Activated CD4-positive, CD25-positive, alpha-beta regulatory T cell treated with anti-CD3 and anti-CD28 coated beads, Interleukin-2, amount 50 U/mL, for 24 hours (primary cell): ENCODE measurements at places on chromosomes 4 and X.
A peak's percentile ranks its signal among the peaks of the same experiment; 100 is the strongest.

GRCh38 chr4:52869656-52870055 is 7.5 kb downstream of the RASL11B start:
- no peak for ATAC-seq

GRCh38 chr4:77921701-77922100 is 59.1 kb downstream of the MRPL1 start:
- no peak for ATAC-seq

DNA sequence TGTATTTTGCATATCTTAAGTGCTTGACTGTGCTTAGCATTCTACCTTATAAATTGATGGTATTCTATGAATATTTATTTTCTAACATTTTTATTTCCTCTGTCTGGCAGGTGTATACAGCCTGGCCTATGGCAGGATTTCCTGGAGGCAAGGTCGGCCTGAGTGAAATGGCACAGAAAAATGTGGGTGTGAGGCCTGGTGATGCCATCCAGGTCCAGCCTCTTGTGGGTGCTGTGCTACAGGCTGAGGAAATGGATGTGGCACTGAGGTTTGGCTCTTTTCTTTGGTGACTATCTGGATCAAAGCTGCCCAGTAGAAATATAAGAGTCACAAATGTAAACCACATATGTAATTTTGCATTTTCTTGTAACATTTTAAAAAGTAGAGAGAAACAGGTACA is 6.5 kb upstream of the NUDT6 start:
- ATAC-seq = no peak

DNA sequence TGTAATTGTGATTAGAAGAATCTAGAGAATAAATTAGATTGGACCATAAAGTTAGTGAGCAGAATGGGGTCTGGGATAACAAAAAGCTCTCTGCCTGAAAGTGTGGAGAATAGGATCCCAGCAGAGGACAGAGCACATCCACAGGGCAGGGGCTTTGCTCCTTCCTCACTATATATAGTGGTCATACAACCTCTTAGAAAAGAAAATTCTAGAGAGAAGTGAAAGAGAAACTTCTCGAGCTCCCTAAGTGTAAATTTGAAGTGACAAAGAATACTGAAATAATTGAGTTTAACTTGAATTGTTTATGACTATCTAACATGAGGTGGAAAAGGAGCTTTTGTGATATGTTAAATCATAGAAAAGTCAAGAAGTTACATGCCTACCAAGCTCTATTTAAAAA is 14.9 kb downstream of the ADAM29 start:
- no peak for ATAC-seq

- ATAC-seq = no peak
Observed at GRCh38 chrX:153991013-153991580, 18.5 kb downstream of the TMEM187 start.

- ATAC-seq = no peak
Observed at GRCh38 chr4:111154934-111155333, 532.1 kb upstream of the PITX2 start.

DNA sequence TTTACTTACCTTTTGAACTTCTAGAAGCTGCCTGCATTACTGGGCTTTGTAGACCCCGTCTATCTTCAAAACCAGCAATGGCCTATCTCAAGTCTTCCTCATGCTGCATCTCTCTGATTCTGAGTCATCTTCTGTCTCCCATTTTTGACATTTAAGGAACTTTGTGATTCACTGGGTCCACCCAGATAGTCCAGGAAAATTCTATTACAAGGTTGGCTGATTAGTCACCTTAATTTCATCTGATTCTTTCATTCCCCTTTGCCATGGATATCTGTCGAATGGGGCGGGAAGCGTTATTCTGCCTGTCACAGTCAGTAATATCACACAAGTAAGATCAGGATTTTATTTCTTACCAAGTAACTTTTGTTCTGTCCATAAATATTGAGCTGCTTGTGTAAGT is 618.0 kb downstream of the CCSER1 start:
- ATAC-seq = no peak

DNA sequence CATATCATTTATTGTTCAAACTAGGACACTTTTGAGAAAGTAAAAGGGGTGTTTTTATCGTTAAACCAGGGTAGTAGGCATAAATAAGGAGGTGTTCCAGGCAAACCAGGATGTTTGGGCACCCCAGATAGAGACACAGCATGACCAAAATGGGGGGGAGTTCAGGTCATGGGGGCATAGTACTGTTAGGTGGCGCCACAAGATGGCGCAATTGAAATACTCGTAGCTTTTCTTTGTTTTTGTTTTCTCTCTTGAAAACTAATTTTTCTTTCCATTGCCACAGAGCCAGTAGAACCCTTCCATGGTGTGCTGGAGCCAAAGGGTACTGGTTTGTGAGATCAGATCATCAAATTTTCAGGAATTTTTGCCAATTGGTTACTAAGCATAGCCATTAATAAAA is 283.4 kb downstream of the BCOR start:
- no peak for ATAC-seq

DNA sequence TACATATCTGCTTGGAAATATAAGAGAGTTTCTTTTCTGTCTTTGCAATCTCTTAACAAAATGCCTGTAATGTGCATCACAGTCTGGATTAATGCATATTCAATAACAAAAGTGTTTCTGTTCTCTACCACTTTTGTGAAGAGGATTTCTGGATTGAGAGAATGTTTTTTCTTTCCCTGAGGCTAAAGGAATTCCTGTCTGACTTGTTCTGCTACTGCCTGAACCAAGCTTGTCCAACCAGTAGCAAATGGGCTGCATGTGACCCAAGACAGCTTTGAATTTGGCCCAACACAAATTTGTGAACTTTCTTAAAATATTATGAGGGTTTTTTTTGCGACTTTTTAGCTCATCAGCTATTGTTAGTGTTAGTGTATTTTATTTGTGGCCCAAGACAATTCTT is 1133.9 kb downstream of the SH3BGRL start:
- no peak for ATAC-seq

GRCh38 chr4:140103676-140104075 is 50.3 kb downstream of the MAML3 start:
- peak; percentile 94 for ATAC-seq

DNA sequence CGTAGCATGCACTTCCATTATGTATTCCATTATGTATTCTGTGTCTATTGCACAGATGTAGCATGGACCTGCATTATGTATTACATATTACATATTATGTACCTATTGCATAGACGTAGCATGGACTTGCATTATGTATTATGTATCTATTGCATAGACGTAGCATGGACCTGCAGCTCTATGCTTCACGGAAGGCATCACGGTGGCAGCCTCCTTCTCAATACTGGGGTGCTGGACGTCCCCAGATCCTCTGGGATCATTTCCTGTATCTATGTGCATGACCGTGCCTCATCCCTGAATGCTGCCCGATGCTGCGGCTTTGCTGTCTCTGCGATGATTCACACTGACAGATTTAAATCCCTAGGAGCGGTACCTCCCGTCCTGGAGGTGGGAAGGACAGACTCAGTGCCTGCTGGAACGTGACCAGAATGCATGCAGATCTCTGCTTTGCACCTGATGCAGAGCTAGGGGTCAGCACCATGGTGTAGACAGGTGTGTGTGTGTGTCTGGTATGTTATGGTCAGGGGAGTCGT is 317.5 kb downstream of the DHRSX start:
- ATAC-seq = no peak

GRCh38 chr4:76276813-76277212 is 25.3 kb downstream of the FAM47E start:
- ATAC-seq = no peak

DNA sequence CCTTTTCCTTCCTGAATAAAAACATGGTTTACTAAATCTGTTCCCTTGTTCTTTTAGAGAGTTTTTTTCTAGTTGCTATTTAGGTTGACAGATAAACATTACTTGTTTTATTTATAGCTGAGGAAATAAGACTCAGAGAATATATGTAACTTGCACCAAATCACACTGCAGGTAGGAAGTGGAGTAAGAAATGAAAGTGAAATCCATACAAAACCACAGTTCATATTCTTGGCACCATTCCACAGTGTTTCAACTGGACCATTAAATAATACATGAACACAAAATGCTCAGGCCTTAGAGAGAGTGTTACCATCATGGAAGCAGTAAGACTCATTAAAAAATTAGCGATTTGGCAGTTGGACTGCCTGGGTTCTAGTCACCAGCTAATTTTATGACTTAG is 326.9 kb upstream of the SLIT2 start:
- ATAC-seq = no peak

- no peak for ATAC-seq
Observed at GRCh38 chr4:36213977-36214376, 30.3 kb downstream of the ARAP2 start.

- ATAC-seq = no peak
Observed at GRCh38 chr4:140266958-140267568, 106.4 kb upstream of the SCOC start.
